GDM1 (cell line): ENCODE measurements at places on chromosomes 4 and X.

GRCh38 chrX:67787196-67787595 lies 243.4 kb downstream of the AR start:
- no peak for DNase-seq

DNA sequence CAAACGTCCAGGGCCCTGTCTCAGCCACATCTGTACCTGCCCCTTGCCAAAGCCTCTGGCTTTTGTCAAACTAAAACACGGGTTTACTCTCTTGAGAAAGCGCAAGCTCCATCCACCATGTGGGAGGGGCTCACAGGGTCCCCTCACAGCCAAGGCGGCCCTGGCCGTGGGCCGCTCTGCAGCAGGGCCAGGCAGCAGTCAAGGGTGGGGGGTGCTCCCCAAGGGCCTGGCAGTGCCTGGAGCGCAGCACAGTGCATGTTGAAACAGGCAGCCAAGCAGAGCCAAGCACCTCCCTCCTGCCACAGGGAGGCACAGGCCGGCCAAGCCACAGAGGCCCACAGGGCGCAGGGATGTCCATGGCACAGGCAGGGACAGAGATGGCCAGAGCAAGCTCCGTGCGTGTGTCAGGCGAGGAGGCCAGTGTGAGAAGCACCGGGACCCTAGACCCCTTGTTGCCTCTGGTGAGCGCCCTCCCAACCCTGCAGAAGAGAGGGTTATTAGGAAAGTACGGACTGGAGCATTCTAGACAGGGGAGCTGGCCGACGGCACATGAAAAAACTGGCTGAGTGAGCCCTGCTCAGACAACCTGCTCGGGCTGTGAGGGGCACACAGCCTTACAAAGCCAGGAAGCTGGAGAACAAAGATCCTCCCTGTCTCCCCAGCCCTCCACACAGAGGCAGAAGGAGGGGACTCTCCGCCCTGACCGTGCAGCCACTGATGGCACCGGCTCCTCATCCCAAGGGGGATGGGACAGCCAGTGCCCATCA lies 39.0 kb downstream of the FAM53A start:
- no peak for DNase-seq

- no peak for DNase-seq
Measured at GRCh38 chrX:140087875-140088274, 122.6 kb upstream of the CXorf66 start.

DNA sequence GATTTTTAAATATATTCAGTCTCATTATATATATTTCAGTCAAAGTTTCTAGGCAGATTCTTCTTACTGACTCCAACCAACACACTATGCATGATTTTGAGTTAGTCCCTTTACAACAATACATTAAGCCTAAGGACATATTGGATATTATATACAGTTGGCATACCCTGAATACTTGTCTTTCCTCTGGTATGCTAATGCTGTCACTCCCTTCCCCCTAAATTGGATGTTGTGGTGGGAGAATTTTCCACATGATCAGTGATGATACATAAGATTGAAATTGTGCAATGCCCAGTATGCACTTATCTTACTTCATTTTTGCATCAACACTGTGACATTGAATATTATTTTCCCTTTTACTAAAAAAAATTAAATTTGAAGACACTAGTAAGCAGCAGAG lies 935.2 kb downstream of the PCDH7 start:
- DNase-seq = no peak

DNA sequence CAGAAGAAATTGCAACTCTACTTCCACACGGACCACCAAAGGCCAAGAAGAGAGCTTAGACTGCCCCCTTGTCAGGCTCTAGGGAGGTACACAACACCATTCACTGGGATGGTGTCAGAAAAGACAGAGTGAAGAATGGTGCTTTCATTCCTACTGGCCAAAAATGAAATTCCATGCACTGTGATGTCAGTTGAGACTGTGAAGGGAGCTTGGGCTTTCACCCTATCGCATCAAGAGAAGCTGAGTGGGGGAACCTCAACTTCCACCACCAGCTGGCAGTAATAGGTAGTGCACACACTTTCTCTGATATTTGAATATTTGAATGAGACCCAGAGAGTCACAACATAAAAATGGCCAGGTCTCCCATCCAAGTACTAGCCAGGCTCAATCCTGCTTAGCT lies 65.9 kb downstream of the ZNF711 start:
- no peak for DNase-seq

- DNase-seq = no peak
Measured at GRCh38 chr4:15498356-15498755, 28.7 kb downstream of the CC2D2A start.

GRCh38 chr4:65623506-65623905 lies 46.8 kb downstream of the EPHA5 start:
- no peak for DNase-seq

DNA sequence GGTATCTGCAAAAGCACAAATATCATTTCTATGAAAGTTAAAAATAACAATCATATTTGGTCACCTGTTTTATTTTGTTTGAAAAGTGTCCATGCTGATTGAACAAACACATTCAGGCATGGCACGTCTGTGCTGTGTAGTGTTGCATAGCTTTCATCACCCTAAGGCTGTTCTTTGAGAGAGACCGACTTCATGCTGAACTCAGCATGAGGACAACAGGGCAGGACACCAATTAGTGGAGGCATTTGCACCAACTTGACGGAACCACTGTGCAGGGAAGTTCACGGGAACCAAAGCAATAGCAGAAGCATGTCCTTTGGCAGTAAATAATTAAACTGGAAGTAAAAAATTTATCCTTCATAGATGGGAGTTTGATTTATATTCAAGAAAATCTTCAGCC lies 158.4 kb upstream of the SLC7A11 start:
- DNase-seq = no peak

GRCh38 chr4:95059663-95060062 lies 301.9 kb downstream of the BMPR1B start:
- no peak for DNase-seq

GRCh38 chr4:116862592-116862991 lies 222.8 kb downstream of the TRAM1L1 start:
- DNase-seq = no peak

- no peak for DNase-seq
Measured at GRCh38 chr4:5168891-5169290, 117.6 kb downstream of the STK32B start.

DNA sequence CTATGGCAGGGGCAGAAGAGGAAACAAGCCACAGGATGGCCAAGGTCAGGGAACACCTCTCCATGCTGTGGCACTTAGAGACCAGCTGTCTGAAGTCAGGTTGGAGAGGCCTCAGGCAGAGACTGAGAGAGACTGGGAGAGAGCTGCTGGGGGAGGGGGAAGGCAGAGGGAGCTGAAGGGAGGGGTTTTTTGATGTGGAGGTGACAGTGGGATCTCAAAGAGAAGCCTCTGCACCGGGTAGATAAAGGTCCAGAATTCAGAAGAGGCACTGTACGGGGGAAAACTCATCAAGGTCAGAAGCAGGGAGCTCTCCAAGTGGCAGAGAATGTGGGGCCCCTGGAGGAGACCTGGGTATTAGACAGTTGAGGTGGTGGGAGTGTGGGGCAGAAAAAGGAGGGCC lies 41.6 kb upstream of the HMGB3 start:
- DNase-seq = no peak

DNA sequence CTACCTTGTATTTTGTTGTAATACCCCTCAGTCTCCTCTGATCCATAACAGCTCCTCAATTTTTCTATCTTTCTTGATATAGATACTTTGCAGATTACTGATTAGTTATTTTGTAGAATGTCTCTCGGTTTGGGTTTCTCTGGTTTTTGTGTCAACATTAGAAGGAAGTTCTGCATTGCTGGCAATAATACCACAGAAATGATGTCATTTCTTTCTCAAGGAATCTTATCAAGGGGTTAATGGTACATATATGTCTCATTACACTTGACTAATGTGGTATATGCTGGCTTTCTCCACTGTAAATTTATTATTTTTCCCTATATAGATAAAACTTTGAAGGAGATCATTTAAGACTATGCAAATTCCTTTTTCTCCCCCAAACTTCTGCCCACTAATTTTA lies 183.6 kb upstream of the DKK2 start:
- no peak for DNase-seq

- no peak for DNase-seq
Measured at GRCh38 chr4:152601156-152601555, 65.3 kb upstream of the FBXW7 start.

GRCh38 chr4:121980643-121981042 lies 28.8 kb upstream of the TRPC3 start:
- DNase-seq = no peak

- no peak for DNase-seq
Measured at GRCh38 chr4:35883108-35883507, 361.2 kb downstream of the ARAP2 start.

- DNase-seq = no peak
Measured at GRCh38 chr4:156659570-156659969, 312.0 kb downstream of the PDGFC start.

GRCh38 chrX:40325161-40325560 lies 227.4 kb upstream of the BCOR start:
- no peak for DNase-seq
